Left cardiac atrium (tissue), 4 donors: ENCODE measurements at places on chromosomes 6 and 20. TPM values are rescaled to one million over a fixed set of nuclear protein-coding genes. Genes with fewer than 3 reads are reported as not detected.

The TPX2 gene
- total RNA-seq: 2.0 TPM

- DNase-seq: no peak
These were observed 293.4 kb downstream of the TBC1D32 start for GRCh38 chr6:121040831-121041230.

GRCh38 chr6:135236732-135237131, 55.6 kb downstream of the MYB start:
- DNase-seq: no peak

The PAK5 gene
- not detected for total RNA-seq

DNA sequence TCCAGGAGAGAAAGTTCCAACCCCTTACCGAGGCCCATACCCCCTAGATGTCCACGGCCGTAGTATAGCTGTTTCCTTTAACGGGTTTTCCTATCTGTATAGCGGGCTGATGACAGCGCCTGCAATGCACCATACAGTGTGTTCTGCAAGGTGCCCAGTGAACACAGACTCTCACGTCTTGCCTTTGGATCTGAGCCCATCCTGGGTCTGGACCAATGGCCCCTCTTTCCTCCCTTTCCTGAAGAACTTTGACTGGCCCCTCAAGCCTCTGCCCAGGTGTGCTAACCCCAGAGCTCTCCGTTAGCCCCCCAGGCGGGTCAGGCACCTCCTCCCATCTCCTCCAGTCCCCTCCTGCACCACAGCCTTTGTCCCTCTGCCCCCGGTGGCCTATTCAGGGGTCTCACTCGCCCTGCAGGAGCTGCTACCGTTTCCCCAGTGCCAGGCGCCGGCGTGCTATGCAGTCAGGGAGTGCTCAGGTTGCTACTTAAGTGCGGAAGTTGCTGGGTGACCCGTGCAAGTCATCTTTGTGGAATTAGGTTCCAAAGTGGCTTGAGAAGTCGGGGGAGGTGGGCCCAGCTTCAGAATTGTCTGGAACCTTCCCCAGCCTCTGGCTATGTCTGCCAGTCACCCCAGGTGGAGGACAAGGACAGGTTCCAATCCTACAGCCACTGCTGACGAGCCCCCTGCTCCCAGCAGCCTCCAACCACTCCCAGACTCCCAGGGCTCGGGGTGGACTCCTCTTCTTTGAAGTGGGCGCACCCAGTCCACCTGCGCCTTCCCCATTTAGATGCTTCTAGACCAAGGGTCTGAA, 35.0 kb upstream of the ZBP1 start:
- no peak for DNase-seq

DNA sequence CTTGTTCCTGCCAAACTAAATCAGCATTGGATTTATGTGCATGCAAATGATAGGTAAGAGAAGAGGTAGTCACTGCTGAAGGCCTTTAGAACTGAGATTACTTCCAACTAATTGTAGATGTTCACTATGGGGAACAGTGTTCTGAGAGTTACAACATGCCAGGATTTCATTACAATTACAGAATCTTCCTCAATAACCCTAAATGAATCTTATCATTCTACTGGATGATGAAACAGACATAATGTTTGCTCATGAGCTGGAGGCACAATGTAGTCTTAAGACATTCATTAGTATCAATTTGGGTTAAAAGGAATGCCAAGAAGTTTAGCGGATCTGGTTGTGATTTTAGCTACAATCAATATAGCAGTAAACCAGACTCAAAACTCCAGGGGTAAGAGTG, 248.9 kb upstream of the THEMIS start:
- DNase-seq: no peak

GRCh38 chr20:46060975-46061374, 28.8 kb downstream of the NCOA5 start:
- DNase-seq: no peak

DNA sequence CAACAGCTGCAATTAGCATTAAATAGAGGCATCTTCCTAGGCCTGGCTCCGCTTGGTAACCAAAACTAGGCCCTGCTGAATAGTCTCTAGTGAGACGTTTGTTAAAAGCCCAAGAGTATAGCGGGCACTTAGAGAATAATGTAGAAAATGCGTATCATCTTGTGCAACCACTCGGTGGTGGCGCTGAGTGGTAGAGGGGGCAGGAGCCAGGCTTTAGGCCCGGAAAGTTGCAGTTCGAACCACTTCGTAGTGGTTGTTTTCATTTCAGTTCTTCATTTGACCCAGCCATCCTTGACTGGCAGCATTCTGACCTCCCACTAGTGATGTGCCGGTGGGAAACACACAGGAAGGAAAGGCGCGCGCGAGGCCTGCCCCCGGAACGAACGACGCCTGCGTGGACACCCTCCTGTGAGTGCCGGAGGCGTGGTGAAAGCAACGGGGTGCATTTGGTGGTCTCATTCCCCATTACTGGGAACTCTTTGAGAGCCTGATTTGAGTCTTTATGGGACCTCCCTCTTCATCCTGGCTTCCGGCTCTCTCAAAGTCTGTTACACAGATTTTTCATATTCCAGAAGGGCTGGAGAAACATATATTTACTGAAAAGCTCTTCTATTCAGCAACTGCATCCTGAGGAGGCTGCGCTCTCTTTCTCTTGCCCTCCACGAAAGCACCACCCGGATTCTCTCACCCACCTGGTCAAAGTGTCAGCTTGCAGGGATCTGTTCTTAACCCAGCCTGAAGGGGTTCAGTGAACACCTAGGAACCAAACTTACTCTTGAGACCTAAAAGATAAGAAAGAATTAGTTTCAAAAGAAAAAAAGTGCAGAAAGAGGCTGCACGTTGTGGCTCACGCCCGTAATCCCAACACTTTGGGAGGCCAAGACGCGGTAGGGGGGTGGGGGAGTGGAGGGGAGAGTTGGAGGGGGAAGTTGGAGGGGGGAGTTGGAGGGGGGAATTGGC, 18.2 kb downstream of the GPX5 start:
- no peak for DNase-seq

- DNase-seq: no peak
These were observed 22.0 kb downstream of the MAPK14 start for GRCh38 chr6:36049582-36049981.

- DNase-seq: no peak
These were observed 100.4 kb downstream of the AFG1L start for GRCh38 chr6:108395297-108395696.

DNA sequence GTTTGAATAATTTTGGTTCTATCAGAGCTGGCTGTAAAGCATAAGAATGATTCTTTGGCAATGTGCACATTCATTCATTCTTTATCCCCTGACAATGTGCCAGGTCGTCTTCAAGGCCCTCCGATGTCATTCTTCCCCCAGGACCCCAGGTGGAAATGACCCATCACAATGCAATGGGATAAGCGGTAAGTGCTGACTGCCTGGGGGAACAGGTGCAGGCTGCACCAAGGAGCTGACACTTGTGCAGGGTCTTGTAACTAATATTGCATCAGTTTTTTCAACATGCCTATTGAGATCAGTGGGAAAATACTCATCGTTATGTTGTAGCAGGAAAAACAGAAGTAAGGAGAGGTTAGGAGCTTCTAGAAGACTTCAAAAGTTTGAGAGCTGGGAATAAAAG, 105.6 kb downstream of the FOXC1 start:
- DNase-seq: no peak

The OTOR gene
- total RNA-seq: not detected

- DNase-seq: no peak
These were observed 37.9 kb downstream of the SCML4 start for GRCh38 chr6:107786179-107786578.

DNA sequence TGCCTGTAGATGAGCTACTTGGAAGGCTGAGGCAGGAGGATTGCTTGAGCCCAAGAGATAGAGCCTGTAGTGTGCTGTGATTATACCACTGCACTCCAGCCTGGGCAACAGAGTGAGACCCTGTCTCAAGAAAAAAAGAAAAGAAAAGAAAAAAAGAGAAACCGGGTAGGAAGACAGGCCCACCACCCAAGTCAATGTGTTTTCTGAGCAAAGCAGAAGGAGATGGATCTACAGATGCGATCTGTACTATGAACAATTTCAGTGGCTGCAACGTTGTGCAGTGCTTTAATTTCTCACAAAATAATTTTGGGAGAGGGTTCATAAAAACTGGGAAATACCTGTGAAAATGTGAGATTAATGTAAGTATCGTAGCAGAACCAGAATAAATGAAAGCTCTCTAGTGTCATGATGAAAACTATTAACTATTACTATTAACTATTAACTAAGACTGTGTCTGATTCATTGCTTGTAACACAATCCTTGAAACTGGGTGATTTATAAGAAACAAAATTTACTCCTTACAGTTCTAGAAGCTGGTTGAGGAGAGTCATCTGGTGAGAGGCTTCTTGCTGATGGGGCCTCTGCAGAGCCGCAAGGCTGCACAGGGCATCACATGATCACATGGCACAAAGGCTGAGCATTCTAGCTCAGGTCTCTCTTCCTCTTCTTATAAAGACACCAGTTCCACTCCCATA, 233.1 kb upstream of the ZNF217 start:
- no peak for DNase-seq

- no peak for DNase-seq
These were observed 2.1 kb downstream of the CDS2 start for GRCh38 chr20:5128886-5129285.

The PRND gene
- total RNA-seq: not detected

- no peak for DNase-seq
These were observed 8.0 kb upstream of the KCNK16 start for GRCh38 chr6:39330476-39330875.

- DNase-seq: no peak
These were observed 588.7 kb downstream of the UTRN start for GRCh38 chr6:144873623-144874378.

- DNase-seq: no peak
These were observed 42.4 kb downstream of the ARHGAP18 start for GRCh38 chr6:129667621-129668020.

The CALHM5 gene
- total RNA-seq: 2.5 TPM

DNA sequence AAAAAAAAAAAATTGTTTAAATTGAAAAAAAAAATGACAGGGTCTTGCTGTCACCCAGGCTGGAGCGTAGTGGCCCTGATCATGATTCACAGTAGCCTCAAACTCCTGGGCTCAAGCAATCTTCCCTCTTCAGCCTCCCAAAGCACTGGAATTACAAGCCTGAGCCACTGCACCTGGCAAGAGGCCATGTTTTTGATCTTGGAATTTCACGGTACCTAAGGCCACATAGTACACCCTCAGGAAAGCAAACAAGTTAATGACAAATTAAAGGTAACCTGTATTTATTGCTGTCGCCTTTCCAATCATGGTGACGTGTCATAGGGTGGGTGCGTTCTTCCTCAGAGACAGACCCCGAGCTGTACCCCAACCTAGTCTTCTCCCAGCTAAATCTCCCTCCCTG, 79.2 kb downstream of the LINC00237 start:
- no peak for DNase-seq

DNA sequence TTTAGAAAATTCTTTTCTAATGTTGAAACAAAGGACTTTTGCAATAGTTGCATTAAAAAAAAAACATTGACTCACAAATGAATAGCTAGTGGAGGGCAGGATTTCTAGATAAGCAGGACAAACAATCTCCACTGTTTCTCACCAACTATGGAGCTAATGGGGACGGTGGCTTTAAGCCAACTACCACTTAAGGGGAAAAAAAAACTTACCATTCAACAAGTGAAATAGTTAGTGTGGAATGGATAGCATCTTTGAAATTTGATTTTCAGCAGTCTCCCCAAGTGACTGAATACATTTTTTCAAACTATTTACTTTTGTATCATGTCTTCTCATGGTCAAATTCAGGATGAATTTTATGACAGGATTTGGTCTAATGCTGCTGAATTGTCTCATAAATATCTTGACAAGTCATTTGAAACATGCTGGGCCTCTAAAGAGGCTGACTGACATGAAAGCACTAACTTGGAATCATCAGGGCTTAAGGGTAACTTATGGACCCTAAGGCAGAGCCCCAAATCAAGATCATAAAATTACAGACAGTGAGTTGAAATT, 100.5 kb downstream of the EYA4 start:
- no peak for DNase-seq

DNA sequence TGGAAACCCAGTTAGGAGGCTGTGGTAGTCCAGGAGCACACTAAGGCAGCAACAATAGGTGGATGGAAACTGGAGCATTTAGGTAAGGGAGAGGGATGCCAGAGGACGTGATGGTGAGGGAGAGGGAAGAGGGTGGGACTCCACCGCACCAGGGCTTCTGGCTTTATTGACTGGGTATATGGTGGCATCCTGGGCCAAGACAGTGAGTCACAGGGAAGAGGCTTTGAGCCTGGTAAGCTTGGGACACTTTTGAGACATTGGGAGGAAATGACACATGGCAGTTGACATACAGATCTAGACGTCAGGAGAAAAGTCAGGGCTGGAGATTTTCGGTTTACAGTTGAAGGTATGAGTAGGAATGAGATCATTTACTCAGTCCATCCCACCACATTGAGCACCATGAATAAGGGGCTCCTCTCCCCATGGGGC, 14.9 kb downstream of the NT5E start:
- DNase-seq: no peak

The TMEM74B gene
- total RNA-seq: 6.4 TPM

GRCh38 chr6:149093643-149094042, 223.9 kb upstream of the TAB2 start:
- no peak for DNase-seq

The CMTR1 gene
- 28.4 TPM for total RNA-seq
